SK-N-SH (cell line): ENCODE measurements at places on chromosomes 3 and 15. TPM values are rescaled to one million over a fixed set of nuclear protein-coding genes. Genes with fewer than 3 reads are reported as not detected.
A peak's percentile ranks its signal among the peaks of the same experiment; 100 is the strongest.

- no peaks in the 10 kb centered on the region for H3K27me3 ChIP-seq
- H3K36me3 ChIP-seq: peaks cover 6% of the 10 kb centered on the region
- DNase-seq: no peak
- H3K4me3 ChIP-seq: no peak overlapping the region
- no peaks in the 10 kb centered on the region for H3K4me1 ChIP-seq
These were observed 36.4 kb upstream of the ESYT3 start for GRCh38 chr3:138397983-138398382.

DNA sequence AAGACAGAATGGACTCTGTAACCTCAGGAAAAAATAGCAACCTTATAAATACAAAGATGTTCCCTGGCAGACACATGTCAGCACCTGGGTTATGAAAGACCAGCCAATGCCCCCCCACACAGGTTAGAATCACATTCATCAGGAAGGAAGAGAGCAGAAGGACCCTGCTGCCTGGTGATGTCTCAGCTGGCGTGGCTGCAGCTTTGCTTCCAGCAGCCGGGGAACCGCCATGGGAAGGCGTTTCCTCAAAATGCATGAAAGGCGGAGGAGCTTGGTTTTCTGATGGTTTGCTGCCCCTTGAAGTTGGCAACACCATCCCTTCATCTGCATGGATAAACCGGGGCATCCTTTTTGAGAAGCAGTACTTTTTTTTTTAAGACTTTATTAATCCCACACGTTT lies 10.9 kb upstream of the NSMCE3 start:
- no peaks in the 10 kb centered on the region; the same call in 1 of the 2 replicates for H3K27me3 ChIP-seq
- no peak for DNase-seq
- no peak overlapping the region for H3K4me3 ChIP-seq
- H3K4me1 ChIP-seq: no peaks in the 10 kb centered on the region

GRCh38 chr15:31340047-31340446 lies 13.4 kb downstream of the KLF13 start:
- no peak overlapping the region for H3K4me3 ChIP-seq
- no peaks in the 10 kb centered on the region for H3K27me3 ChIP-seq
- no peak for DNase-seq
- H3K36me3 ChIP-seq: no peaks in the 10 kb centered on the region
- H3K4me1 ChIP-seq: peaks cover 16% of the 10 kb centered on the region

DNA sequence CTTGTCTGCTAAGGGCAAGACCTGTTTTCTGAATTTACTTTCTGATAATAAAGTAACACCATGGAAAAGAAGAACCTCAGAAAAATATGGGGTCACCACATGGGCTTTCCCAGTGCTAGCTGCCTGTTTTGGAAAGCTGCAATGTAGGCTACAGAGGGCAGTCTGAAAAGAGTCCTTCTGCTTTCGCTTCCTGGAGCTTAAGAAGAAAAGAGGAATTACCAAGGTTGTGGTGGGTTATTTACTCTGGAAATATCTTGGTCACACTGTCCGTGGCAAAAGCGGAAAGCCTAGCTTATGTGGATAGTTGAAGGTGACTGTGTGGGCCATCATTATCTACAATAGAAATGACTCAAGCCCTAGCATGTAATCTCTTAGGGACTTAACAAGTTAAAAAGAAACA lies 31.7 kb upstream of the IP6K2 start:
- no peak overlapping the region for H3K27ac ChIP-seq
- H3K36me3 ChIP-seq: peaks cover 23% of the 10 kb centered on the region
- no peaks in the 10 kb centered on the region for H3K27me3 ChIP-seq
- no peaks in the 10 kb centered on the region for H3K4me1 ChIP-seq
- H3K4me3 ChIP-seq: no peak overlapping the region

GRCh38 chr15:74651242-74651741 lies 35.7 kb downstream of the CLK3 start:
- peaks cover 25% of the 10 kb centered on the region for H3K4me1 ChIP-seq
- no peak for DNase-seq
- H3K36me3 ChIP-seq: peaks cover 10% of the 10 kb centered on the region
- H3K27ac ChIP-seq: no peak overlapping the region

DNA sequence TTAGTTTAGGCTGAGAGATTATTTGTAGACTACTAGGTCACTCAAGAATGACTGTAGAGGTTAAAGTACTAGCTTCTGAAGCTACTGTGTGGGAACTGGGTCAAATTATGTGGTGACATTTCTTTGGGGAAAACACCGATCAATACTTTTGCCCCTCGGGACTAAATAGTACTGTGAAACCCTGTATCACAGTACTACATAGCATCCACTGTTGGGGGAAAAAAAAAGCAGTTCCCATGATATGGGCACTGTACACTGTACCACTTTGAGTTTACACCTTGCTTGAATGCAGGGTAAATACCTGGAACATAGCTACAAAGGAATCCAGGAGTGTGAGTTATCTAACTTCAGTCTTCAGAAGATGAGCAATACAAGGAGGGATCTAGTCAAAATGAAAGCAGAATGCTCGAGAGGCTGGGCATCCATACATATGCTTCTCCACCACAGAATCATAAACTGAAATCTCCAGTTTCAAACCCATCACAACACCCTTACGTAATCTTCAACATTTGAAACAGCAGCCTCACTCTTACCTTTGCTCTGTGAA lies 311.4 kb downstream of the UNC13C start:
- H3K27ac ChIP-seq: no peak overlapping the region
- H3K27me3 ChIP-seq: no peaks in the 10 kb centered on the region
- H3K36me3 ChIP-seq: no peaks in the 10 kb centered on the region
- no peak overlapping the region for H3K4me3 ChIP-seq
- no peak for DNase-seq

DNA sequence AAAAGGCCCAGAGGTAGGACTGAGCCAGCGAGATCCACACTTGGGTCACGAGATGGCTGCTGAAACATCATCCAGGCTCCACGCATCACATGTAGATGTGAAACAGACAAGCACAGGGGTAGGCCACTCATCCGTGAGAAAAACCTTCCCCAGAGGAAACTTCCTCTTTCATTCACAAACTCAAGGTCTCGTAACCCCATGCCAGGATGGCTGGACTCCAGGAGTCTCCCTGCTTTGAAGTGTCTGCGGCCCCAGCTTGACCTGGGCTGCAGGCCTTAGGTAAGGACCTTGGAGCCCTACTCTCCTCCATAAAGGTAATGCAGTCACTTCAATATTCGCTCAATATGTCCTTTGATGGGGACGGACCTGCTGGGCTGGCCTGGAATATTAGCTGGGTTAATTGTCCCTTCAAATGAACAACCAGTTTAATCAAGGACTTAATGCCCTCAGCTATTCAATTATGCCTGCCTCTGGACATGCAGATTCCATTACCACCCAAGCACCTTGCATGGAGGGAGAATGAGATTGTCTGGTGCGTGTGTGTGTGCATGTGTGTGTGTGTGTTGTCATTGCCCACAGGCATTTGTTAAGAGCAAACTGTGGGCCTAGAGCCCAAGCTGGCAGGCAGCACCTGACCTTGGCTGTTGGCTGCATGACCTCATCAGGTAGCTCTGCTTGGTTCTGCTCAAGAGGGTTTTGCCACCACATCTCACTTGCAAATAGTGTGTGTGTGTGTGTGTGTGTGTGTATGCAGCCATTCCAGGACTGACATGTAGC lies 186.9 kb upstream of the TLE3 start:
- peak; percentile 48 for DNase-seq
- no peaks in the 10 kb centered on the region for H3K27me3 ChIP-seq
- H3K4me1 ChIP-seq: peaks cover 12% of the 10 kb centered on the region; the same call in 1 of the 2 replicates
- H3K4me3 ChIP-seq: no peak overlapping the region

- no peak for DNase-seq
- H3K4me1 ChIP-seq: peaks cover 7% of the 10 kb centered on the region; the same call in 1 of the 2 replicates
- no peaks in the 10 kb centered on the region for H3K36me3 ChIP-seq
- H3K27ac ChIP-seq: no peak overlapping the region
- H3K27me3 ChIP-seq: no peaks in the 10 kb centered on the region
These were observed 17.2 kb downstream of the TNFAIP8L3 start for GRCh38 chr15:51077221-51078153.

DNA sequence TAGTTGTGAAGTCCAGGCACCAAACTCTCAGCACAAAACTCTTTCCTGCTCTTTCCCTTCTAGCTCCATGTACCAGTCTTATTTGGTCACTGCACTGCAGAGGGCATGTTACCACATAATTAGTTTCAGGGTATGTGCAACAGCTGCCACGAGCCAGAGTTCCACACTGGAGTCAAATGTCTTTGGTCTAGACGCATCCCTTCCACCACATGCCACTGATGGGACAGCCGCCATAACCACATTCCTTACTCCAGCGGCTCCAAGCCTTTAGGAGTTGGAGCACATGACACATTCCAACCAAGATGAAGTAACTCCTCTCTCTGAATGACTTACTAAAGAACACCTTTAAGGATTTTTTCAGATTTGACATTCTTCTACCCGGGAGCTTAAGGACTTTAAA lies 153.4 kb downstream of the ERC2 start:
- no peak overlapping the region for H3K27ac ChIP-seq
- no peak for DNase-seq
- H3K27me3 ChIP-seq: no peaks in the 10 kb centered on the region
- no peak overlapping the region for H3K4me3 ChIP-seq
- H3K36me3 ChIP-seq: no peaks in the 10 kb centered on the region

DNA sequence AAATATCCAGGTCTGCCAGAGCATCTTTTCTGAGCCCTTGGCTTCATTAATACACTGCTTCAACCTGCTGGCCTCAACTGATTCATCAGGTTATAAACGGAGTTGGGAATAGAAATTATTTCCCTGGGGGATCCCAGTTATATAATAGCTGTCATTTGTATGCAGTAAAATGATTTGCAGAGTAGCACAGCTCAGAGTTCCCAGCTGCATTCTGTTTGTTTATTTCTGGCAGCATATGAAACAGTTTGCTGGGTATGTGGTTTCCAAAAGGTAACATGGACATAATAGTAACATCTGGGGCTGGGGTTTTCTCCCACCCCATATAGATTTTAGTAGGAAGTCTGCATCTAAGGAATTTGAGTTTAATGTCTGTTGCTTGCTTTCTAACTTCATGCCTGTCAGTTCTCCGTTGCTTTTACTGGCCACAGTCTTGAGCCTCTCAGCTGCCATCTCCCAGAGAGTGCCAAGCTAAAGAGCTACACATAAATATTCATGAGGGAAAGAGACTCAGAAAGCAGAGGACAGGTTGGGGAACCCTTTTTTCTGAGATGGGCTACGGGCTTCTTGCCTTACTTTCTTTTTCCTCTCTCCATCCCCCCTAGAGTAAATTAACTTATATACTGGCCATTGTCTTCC lies 124.6 kb downstream of the TMEM108 start:
- no peaks in the 10 kb centered on the region for H3K27me3 ChIP-seq
- no peak for DNase-seq
- no peak overlapping the region for H3K27ac ChIP-seq

- H3K4me3 ChIP-seq: no peak overlapping the region
- peaks cover 25% of the 10 kb centered on the region for H3K36me3 ChIP-seq
- H3K27me3 ChIP-seq: no peaks in the 10 kb centered on the region
These were observed 139.6 kb downstream of the RBPMS2 start for GRCh38 chr15:64635499-64636495.

DNA sequence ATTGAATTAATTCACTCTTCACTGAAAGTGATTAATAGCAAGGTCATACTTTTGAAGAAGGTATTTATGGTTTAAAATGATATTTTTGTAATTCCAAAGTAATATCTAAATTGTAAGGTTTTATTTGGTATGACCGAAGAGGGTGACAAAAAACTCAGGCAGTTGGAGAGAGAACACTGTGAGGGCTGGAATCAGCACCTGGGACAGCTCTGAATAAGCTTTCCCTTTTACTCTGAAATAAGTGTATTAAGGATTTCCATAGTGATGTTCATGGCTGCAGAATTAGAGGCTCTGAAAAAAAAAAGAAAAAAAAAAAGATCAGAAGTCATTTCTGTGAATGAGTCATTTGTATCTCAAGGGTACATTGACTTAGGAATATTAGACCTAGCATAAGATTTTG lies 299.5 kb downstream of the IL5RA start:
- H3K27ac ChIP-seq: no peak overlapping the region
- H3K4me3 ChIP-seq: no peak overlapping the region
- H3K4me1 ChIP-seq: no peaks in the 10 kb centered on the region
- no peaks in the 10 kb centered on the region for H3K27me3 ChIP-seq

GRCh38 chr3:115835946-115836345 lies 212.6 kb downstream of the GAP43 start:
- no peak overlapping the region for H3K4me3 ChIP-seq
- peaks cover 9% of the 10 kb centered on the region; the same call in 1 of the 2 replicates for H3K4me1 ChIP-seq
- H3K36me3 ChIP-seq: no peaks in the 10 kb centered on the region

GRCh38 chr3:169676925-169677537 lies 13.5 kb upstream of the MECOM start:
- DNase-seq: no peak
- no peaks in the 10 kb centered on the region for H3K27me3 ChIP-seq

- H3K27ac ChIP-seq: no peak overlapping the region
- DNase-seq: no peak
- peaks cover 19% of the 10 kb centered on the region for H3K4me1 ChIP-seq
- H3K36me3 ChIP-seq: no peaks in the 10 kb centered on the region
- no peaks in the 10 kb centered on the region for H3K27me3 ChIP-seq
- no peak overlapping the region for H3K4me3 ChIP-seq
These were observed 39.6 kb downstream of the ACAP2 start for GRCh38 chr3:195403244-195403643.

DNA sequence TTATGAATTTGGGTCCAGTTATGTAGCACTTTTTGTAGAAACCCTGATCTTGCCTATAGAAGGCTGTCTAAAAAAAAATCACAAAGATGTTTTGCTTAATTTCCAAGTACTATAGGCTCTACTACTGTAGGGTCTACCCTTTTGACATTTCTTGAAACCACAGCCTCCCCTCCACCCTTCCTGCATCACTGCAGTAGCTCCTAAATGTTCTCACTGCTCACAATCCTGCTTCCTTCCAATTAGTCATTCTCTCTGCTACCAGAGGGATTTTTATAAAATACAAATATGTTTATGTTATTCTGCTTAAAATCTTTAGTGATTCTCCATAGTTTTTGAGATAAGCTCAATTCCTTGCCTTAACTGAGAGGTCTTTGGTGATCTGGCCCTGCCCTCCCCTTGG lies 114.0 kb downstream of the CYP19A1 start:
- no peaks in the 10 kb centered on the region for H3K27me3 ChIP-seq
- no peak overlapping the region for H3K4me3 ChIP-seq
- peaks cover 11% of the 10 kb centered on the region; the same call in 1 of the 2 replicates for H3K4me1 ChIP-seq
- no peak overlapping the region for H3K27ac ChIP-seq
- H3K36me3 ChIP-seq: no peaks in the 10 kb centered on the region
- DNase-seq: no peak

DNA sequence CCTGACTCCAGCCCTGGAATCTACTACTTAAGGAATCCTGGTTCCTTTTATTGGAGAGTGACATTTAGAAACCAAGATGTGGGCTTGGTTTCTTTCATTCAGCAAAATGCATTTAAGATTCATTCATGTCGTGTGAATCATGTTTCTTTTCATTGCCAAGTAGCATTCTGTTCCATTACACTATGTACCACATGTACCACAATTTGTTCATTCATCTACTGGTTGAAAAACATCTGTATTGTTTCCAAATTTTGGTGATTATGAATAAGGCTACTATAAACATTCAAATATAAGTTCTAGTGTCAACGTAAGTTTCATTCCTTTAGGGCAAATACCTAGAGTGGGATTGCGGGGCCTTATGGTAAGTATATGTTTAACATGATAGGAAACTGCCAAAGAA lies 264.2 kb downstream of the VPS13C start:
- no peak overlapping the region for H3K27ac ChIP-seq
- no peaks in the 10 kb centered on the region for H3K27me3 ChIP-seq

Gene GCHFR
- 0.60 and 0.67 TPM in 2 replicates for polyA plus RNA-seq

Gene COL8A1
- 4.0 and 16.7 TPM in 2 replicates for polyA plus RNA-seq

Gene CYP19A1
- polyA plus RNA-seq: 0.03 TPM in 1 of 2 replicates, not detected in the other

Gene SLCO2A1
- polyA plus RNA-seq: 5.8 and 9.3 TPM in 2 replicates

Gene DNAJA4
- 0.02 and 0.03 TPM in 2 replicates for polyA plus RNA-seq

Gene TRH
- not detected in 2 replicates for polyA plus RNA-seq

Gene ERICH6
- 0.08 and 0.21 TPM in 2 replicates for polyA plus RNA-seq

Gene NR2E3
- polyA plus RNA-seq: 0.16 and 0.18 TPM in 2 replicates

Gene STRA6
- 27.9 and 31.0 TPM in 2 replicates for polyA plus RNA-seq

Gene GATM
- 0.54 and 0.58 TPM in 2 replicates for polyA plus RNA-seq

Gene SLC6A11
- 0.03 and 0.11 TPM in 2 replicates for polyA plus RNA-seq

Gene SNX22
- 0.94 and 1.2 TPM in 2 replicates for polyA plus RNA-seq

Gene GPD1L
- 6.1 and 7.7 TPM in 2 replicates for polyA plus RNA-seq

Gene POTEB2
- polyA plus RNA-seq: not detected in 2 replicates
